Naive B cell (primary cell): ENCODE measurements at places on chromosomes 12 and 14. TPM values are rescaled to one million over a fixed set of nuclear protein-coding genes. Genes with fewer than 3 reads are reported as not detected.

DNA sequence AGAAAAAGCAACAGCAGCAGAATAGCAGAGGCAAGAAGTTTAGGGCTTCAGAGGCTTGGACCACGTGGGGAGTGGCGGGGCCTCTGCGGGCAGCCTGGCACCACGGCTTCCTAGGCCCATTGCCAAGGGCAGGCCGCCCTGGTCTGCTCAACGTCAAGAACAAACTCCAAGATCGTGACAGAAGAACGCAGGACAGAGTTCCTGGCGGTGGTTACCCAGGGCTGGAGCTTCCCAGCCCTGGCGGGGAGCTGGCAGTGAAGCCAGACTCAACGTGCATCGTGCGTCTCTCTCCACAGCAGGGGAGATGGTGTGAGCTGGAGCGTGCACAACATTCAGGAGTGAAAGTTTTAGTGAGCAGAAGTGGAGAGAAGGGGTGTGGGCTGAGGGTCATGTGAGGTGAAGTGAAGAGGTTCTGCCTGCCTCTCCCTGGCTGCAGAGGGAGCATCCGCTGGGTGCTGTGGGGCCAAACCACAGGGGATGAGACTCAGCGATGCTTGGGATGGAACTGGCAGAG, 13.9 kb upstream of the CACNA2D4 start:
- H3K36me3 ChIP-seq, result no peaks in the 10 kb centered on the region
- H3K27me3 ChIP-seq, result no peaks in the 10 kb centered on the region
- DNase-seq, result no peak
- peak overlapping the region; percentile 94 for H3K27ac ChIP-seq
- H3K4me1 ChIP-seq, result peaks cover 62% of the 10 kb centered on the region
- H3K4me3 ChIP-seq, result peak overlapping the region; percentile 80

- H3K36me3 ChIP-seq, result no peaks in the 10 kb centered on the region
- no peak overlapping the region for H3K27ac ChIP-seq
- peaks cover 69% of the 10 kb centered on the region for H3K4me1 ChIP-seq
- DNase-seq, result no peak
- H3K27me3 ChIP-seq, result no peaks in the 10 kb centered on the region
Measured at GRCh38 chr12:68453876-68454275, 121.7 kb upstream of the MDM1 start.

- no peaks in the 10 kb centered on the region for H3K4me1 ChIP-seq
- no peaks in the 10 kb centered on the region for H3K27me3 ChIP-seq
- H3K4me3 ChIP-seq, result no peak overlapping the region
- no peak for DNase-seq
- H3K27ac ChIP-seq, result no peak overlapping the region
Measured at GRCh38 chr12:78119351-78119918, 288.7 kb downstream of the NAV3 start.

DNA sequence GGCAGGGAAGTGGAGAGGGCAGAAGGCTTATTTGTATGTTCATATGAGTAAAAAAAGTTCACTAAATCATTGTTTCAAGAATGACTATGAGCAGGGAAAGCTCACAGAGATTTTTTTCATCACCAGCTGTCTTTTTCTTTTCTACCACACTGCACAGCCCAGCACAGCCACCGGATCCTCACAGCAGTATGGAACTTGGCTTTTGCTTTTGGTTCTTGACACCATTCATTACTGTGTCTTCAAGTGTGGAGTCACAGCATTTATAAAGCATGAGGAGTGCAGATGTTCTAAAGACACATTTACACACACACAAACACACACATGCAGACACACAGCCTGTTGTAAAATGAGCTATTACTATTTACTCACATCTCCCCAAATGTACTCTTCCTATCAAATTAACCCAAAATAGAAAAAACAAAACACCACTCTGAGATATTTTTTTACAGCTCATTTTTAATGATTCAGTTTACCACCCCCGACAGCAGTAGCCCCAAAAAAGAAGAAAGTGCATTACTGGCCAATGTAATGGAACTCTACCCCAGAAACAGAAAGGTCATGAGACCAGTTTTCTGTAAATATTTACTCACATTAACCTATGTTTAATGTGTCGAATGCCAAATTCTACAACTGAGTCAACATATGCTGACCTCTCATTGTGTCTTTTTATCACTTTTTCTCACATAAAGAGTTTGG, 60.5 kb downstream of the BTG1 start:
- H3K36me3 ChIP-seq, result no peaks in the 10 kb centered on the region
- no peaks in the 10 kb centered on the region for H3K27me3 ChIP-seq
- H3K27ac ChIP-seq, result no peak overlapping the region
- peaks cover 25% of the 10 kb centered on the region for H3K4me1 ChIP-seq

- no peak for DNase-seq
- peaks cover 43% of the 10 kb centered on the region for H3K4me1 ChIP-seq
- H3K4me3 ChIP-seq, result no peak overlapping the region
- H3K36me3 ChIP-seq, result peaks cover 24% of the 10 kb centered on the region
- H3K27me3 ChIP-seq, result peaks cover 54% of the 10 kb centered on the region
Measured at GRCh38 chr14:93974833-93975232, 1.5 kb downstream of the ASB2 start.

GRCh38 chr12:59186451-59186850, 266.1 kb upstream of the LRIG3 start:
- H3K4me3 ChIP-seq, result no peak overlapping the region
- DNase-seq, result no peak
- no peak overlapping the region for H3K27ac ChIP-seq
- no peaks in the 10 kb centered on the region for H3K4me1 ChIP-seq
- H3K36me3 ChIP-seq, result no peaks in the 10 kb centered on the region

GRCh38 chr12:90280564-90281058, 572.0 kb upstream of the ATP2B1 start:
- H3K27ac ChIP-seq, result no peak overlapping the region
- H3K36me3 ChIP-seq, result peaks cover 8% of the 10 kb centered on the region
- H3K27me3 ChIP-seq, result no peaks in the 10 kb centered on the region
- DNase-seq, result no peak
- H3K4me1 ChIP-seq, result peaks cover 12% of the 10 kb centered on the region

GRCh38 chr14:68254669-68255527, 435.3 kb downstream of the RAD51B start:
- H3K4me3 ChIP-seq, result no peak overlapping the region
- H3K4me1 ChIP-seq, result peaks cover 77% of the 10 kb centered on the region
- H3K27ac ChIP-seq, result peak overlapping the region; percentile 81
- DNase-seq, result no peak
- no peaks in the 10 kb centered on the region for H3K36me3 ChIP-seq

DNA sequence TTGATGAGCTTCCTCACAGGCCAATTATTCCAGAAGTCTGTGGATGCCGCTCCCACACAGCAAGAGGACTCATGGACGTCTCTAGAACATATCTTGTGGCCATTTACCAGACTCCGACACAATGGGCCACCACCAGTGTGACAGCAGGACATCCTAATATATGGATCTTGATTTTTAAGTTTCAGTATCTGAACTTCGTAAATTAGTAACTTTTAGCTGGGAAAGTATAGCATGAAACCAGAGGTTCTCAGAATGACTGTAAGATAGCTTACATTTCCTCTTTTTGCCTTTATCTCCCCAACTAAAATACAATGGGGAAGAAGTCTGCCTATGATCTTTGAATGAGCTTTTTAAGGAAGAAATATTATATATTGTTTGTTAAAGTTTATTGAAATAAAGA, 87.0 kb downstream of the DNAI7 start:
- no peak for DNase-seq
- no peaks in the 10 kb centered on the region for H3K27me3 ChIP-seq
- H3K36me3 ChIP-seq, result peaks cover 9% of the 10 kb centered on the region

DNA sequence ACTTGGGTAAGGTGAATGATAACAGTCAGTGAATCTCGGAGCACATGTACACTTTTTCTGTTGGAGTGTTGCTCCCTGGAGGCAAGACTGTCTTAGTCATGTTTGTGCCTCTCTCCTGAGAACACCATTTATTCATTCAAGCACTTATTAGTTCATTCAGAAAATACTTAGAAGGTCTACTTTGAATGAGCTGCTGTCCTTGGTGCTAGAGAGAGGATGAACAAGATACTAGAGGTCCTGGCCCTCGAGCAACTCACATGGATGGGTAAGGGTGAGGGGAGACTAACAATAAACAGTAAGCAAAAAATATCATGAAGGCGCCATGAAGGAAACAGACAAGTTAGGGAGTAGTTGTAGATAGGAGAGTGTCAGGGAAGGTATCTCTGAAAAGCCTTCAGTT, 17.1 kb upstream of the SAMD4A start:
- no peaks in the 10 kb centered on the region for H3K4me1 ChIP-seq
- no peak overlapping the region for H3K27ac ChIP-seq

DNA sequence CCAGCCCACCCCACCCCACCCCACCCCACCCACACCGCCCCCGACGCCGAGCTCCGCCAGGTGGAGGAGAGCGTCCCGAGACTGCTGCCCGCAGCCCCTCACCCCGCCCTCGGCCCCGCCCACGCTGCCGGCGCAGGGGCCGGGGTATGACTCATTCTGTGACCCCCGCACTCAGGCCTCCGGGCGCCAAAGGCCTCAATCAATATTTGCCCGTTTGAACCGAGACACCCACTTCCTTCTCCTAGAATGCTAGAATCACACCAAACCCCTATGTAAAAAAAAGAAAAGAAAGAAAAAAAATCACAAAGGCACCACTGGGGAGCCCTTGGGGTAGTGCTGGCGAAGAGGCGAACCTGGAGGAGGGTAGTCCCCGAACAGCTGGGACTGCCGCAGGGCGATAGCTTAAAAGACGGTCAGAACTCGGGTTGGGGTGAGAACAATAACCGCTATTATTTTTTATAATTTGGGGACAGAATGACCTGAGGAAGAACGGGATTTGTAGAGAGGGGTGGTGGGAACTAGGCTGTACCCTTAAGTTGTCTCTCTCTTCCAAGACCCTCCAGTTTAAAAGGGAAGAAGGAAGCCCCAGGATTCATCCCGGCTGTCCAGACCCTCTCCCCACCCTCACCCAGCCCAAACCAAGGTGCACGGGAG, 894 bp downstream of the KRT8 start:
- H3K4me3 ChIP-seq, result peak overlapping the region; percentile 75
- H3K36me3 ChIP-seq, result no peaks in the 10 kb centered on the region
- peaks cover 6% of the 10 kb centered on the region for H3K4me1 ChIP-seq
- peak; percentile 6 for DNase-seq
- no peak overlapping the region for H3K27ac ChIP-seq

GRCh38 chr14:54650959-54651351, 84.0 kb downstream of the SAMD4A start:
- no peaks in the 10 kb centered on the region for H3K27me3 ChIP-seq
- H3K27ac ChIP-seq, result no peak overlapping the region
- H3K36me3 ChIP-seq, result no peaks in the 10 kb centered on the region
- DNase-seq, result no peak
- H3K4me1 ChIP-seq, result peaks cover 7% of the 10 kb centered on the region
- no peak overlapping the region for H3K4me3 ChIP-seq

DNA sequence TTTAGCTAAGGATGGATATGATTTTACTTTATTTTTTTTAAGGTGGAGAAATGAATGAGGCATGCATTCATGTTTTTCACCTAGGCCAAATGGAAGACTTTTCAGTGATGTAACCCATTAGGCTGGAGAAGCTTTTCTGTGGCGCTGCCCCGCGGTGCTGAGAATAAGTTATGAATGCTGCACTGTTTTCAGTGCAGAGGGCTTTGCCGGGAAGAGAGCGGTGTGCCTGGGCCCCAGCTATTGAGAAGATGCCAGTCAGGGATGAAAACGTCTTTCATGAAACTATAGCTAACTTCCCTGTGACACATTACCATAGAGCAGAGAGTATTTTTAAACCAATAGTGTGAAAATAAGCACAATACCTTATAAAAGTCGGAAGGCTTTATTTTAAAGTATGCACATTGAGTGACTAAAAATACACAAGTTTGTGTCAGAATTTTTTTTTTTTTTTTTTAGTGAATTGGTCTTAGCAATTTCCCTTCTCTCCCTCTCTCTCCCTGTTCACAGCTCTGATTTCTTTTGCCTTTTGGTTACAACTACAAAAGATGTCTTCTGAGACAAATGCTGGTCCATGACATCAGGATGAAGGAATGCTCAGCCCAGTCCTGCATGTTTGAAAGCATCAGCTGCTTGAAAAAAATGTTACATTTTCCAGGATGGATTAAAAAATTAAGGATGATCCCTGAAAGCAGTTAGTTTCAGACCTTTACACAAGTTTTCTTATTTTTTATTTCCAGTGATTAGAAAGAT, 48.3 kb downstream of the NPAS3 start:
- no peaks in the 10 kb centered on the region for H3K36me3 ChIP-seq
- H3K27ac ChIP-seq, result no peak overlapping the region
- H3K4me1 ChIP-seq, result no peaks in the 10 kb centered on the region

DNA sequence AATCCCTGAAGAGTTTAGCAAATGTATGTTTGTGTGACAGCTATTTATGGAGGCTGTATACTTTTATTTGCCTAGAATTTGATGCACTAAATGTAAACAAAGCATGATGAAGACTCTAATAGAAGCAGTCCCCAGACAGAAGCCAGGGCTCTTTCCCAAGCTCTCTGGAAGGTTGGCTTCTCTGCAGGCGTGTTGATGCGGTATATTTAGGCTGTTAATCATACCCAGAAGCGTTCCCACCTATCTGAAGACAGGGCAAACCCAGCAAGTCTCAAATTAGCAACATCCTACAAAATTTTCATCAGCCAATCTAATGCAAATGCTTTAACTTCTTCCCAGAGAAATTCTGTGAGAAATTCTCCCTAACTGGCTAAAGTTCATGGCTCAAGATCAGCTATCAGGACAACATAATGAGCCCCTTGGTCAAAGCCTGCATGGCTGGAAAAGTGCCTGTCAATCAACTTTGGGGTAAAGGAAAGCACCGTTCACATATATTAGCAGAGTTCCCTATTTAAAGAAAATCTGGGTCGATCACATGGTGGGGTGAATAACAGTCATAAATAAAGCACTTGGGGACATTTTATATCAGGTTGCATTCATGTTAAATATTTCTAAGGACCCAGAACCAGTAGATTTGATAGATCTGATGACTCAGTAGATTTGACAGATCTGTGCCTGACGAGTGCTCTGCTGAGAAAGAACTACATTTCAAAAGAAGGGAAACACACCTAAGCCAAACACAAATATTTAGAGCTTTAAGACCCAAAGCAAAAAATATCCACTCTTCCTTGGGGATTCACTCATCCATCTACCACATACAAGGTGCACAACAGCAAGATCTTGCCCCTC, 46.6 kb downstream of the KSR2 start:
- H3K36me3 ChIP-seq, result no peaks in the 10 kb centered on the region
- no peak overlapping the region for H3K4me3 ChIP-seq
- H3K27me3 ChIP-seq, result no peaks in the 10 kb centered on the region
- DNase-seq, result no peak

- H3K4me1 ChIP-seq, result peaks cover 9% of the 10 kb centered on the region
- H3K36me3 ChIP-seq, result no peaks in the 10 kb centered on the region
- no peak overlapping the region for H3K27ac ChIP-seq
Measured at GRCh38 chr14:69572030-69572840, 2.4 kb downstream of the CCDC177 start.

- H3K4me1 ChIP-seq, result no peaks in the 10 kb centered on the region
- no peak overlapping the region for H3K4me3 ChIP-seq
- H3K36me3 ChIP-seq, result peaks cover 15% of the 10 kb centered on the region
Measured at GRCh38 chr14:23602181-23603095, 23.8 kb upstream of the JPH4 start.

IL26 gene
- polyA plus RNA-seq, result not detected

SLC17A8 gene
- not detected for polyA plus RNA-seq

THAP2 gene
- 10.1 TPM for polyA plus RNA-seq

CEBPE gene
- polyA plus RNA-seq, result not detected

EMP1 gene
- not detected for polyA plus RNA-seq

ANKRD33 gene
- not detected for polyA plus RNA-seq

MAP3K9 gene
- 4.3 TPM for polyA plus RNA-seq

GARIN6 gene
- polyA plus RNA-seq, result not detected

CLEC2A gene
- polyA plus RNA-seq, result not detected

SVOP gene
- polyA plus RNA-seq, result not detected

TSPAN8 gene
- polyA plus RNA-seq, result not detected

NOC4L gene
- 26.4 TPM for polyA plus RNA-seq

PLEKHD1 gene
- 0.11 TPM for polyA plus RNA-seq

SNX6 gene
- 105 TPM for polyA plus RNA-seq

MFAP5 gene
- not detected for polyA plus RNA-seq
